ENCODE measurements at places on chromosomes 1 and 21.

DNA sequence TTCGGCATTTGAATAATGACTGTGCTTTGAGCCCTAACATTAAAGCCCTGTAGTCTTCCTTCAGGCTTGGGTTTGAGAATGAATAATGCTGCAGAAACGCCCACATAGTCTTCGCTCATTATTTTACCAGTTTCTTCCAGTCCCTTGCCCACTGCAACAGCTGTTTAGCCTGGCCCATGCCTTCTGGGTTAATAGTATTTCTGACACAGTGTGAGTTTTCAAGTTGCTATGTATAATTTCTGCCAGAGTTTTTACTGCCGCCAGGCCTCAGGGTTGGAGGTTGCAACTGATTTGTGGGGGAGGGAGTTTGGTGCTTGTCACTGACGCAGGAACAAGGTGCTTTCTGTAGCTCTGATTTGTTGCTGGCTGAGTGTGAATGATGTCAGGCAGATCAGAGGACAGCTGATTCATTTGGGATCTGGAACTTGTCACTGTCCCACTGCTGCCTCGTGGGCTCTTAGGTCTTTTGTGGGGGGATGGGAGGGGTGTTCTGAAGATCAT is 109.8 kb downstream of the MAST2 start:
- DNase-seq: peak; percentile 21

DNA sequence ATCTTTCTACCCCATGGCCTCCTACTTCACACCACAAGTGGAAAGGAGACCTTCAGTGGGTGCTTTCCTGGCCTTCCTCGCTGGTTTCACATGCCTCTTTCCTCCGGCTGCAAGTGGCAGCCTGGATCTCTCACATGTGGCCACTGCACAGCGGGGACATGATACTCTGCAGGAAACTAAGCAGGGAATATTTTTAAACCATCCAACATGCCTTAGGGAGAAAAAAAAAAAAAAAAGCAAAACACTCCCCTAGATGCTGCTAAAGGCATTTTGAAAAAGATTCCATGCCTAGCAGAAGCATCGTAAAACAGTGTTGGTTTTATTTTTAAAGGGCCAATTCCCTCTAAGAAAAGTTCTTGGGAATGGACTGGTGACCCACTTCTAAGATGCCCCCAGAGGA is 12.2 kb upstream of the GJA5 start:
- DNase-seq: no peak

GRCh38 chr1:232428786-232429530 is 201.0 kb downstream of the SIPA1L2 start:
- DNase-seq: no peak

- DNase-seq: no peak
Measured at GRCh38 chr1:62391369-62391971, 45.4 kb upstream of the USP1 start.

DNA sequence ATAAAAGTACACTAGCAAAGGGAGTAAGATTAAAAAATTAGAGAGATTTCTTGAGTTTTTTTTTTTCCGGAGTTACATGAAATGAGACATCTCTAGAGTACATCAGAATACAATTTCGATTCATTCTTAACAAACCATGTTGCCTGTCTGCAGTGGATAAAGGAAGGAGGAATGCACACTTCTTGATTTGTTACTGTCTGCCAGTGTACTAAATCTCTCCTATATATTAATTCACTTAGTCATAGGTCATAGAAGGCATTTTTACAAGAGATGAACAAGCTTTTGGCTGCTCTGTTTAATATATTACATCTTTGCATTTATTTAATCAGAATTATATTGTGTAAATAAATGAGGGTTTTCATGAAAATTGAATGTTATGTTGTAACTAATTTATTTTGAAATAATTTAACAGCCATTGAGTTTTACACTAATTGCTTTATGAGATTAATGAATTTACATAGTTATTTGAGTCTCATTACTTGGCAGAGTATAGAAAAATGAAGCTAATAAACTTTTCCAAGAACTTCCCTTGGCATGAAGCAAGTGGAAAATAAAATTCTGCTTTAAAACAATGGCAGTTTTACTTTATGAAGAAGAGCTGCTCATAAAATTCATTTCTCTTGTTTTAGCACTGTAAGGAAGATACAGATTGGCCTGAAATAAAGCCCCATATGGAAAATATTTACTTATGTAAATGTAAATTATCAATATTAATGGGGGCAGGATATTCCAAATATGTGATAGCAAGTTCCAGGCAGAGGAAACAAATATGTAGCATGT is 1284.7 kb downstream of the BRINP3 start:
- peak; percentile 29 for DNase-seq

DNA sequence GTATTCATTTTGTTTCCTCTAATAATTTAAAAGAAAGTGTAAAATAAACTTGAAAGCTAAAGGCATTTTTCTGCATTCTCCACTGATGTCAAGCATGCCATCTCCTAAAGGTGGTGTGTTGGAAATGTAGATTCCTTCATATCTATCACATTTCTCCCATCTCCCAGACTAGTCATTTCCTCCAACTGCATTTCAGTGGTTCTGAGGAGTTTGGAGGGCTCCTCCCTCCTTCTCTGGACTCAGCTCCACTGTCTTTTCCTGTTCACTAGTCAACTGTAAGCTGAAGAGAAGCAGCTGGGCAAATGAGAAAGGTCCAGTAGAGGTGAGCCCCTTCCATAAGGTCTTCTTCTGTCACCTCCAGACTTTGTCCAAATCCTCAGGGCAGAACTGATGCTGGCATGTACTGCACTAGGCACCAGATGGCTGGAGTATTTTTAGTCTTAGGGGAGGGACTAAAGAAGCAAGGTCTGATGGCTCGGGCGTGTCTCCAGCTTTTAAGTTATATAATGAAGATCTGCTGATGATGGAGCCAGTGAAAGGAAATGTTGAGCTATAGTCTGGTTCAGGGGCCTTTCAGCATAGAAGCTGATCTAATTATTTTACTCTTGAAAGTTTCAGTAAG is 186.1 kb downstream of the NTNG1 start:
- no peak for DNase-seq

DNA sequence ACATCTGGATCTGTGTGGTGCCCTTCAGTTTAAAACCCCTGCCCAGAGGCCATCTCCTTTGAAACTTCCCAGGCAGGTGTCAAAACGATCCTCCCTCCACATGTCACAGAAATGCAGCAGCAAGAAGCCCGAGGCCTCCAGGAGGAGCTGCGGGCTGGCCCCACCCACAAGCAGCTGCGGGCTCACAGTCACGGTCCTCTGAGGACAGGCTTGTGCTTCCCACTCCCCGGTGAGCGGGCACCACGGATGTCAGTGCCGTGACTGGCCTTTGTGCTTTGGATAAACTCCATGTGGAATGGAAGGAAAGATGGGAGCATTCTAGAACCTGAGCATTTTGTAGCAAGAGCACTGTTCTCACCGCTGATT is 65.8 kb downstream of the SIK1 start:
- DNase-seq: no peak

- DNase-seq: no peak
Measured at GRCh38 chr21:34276711-34277425, 86.9 kb upstream of the KCNE2 start.

GRCh38 chr1:41662061-41662764 is 177.7 kb upstream of the EDN2 start:
- DNase-seq: peak; percentile 65

DNA sequence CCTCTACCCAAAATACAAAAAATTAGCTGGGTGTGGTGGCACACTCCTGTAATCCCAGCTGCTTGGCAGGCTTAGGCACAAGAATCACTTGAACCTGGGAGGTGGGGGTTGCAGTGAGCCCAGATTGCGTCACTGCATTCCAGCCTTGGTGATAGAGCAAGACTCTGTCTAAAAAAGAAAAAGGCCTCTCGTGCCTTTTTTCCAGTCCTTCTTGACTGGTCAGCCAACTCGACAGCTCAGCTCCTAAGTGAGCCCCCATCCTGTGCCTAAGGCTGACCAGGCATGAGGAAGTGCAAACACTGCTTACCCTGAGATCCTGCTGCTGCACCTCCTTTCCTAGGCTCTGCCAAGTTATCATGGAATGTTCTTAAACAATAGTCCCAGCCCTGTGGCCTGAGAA is 10.1 kb upstream of the PROK1 start:
- no peak for DNase-seq

- DNase-seq: peak; percentile 32
Measured at GRCh38 chr1:10664251-10664650, 132.2 kb downstream of the CASZ1 start.

GRCh38 chr21:39198800-39199199 is 15.5 kb upstream of the PSMG1 start:
- DNase-seq: no peak

DNA sequence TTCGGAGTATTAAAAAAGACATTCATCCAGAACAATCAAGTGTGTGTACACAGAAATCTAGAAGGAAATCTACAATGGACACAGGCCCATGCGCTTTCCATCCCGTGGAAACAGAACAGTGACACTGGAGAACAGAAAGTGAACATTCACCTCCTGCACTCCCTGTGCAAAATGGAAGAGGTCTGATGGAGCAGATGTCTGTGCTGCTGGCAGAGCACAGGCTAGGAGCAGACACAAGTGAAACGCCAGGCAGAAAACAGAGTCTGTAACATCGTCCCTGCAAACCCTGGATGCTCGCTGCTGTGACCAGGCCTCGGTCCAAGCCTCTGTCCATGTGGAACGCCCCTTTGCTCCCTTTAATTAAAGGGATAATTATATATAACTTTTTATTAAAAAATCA is 36.1 kb downstream of the SLC45A1 start:
- no peak for DNase-seq

GRCh38 chr1:109891930-109892329 is 18.7 kb upstream of the CSF1 start:
- no peak for DNase-seq

DNA sequence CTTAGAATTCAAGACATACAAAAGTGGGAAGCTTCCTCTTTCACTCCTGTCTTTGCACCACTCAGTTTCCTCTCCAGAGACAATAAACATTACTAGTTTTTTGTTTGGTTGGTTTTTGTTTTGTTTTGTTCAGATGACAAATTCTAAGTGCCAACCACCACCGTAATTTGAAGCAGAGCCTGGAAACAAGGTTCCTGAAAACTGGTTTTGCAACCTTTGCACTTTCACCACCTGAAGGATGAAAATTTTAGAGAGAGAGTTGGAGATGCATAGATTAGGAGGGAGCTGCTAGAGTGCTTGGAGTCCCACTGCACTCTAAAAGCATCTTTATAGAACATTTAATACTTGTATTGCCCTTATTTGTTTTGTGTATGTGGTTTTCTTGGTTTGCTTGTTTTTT is 20.2 kb upstream of the MGST3 start:
- no peak for DNase-seq

- no peak for DNase-seq
Measured at GRCh38 chr1:66266756-66267155, 267.2 kb upstream of the SGIP1 start.

Measured in hindlimb muscle (tissue), 1 donor.